ENCODE measurements at places on chromosomes 6 and 20. TPM values are rescaled to one million over a fixed set of nuclear protein-coding genes. Genes with fewer than 3 reads are reported as not detected.

Gene IPCEF1
- total RNA-seq, result under 0.01 TPM

Gene GSTA3
- total RNA-seq, result not detected

Gene PHACTR3
- not detected for total RNA-seq

Gene C20orf141
- total RNA-seq, result not detected

Gene MMP24
- 0.36 TPM for total RNA-seq

Gene COL20A1
- not detected for total RNA-seq

Gene KCNS1
- 0.54 TPM for total RNA-seq

Gene PARD6B
- total RNA-seq, result 0.90 TPM

- H3K27me3 ChIP-seq, result no peaks in the 10 kb centered on the region
- H3K4me1 ChIP-seq, result no peaks in the 10 kb centered on the region
These were observed 53.2 kb downstream of the GINS1 start for GRCh38 chr20:25460566-25461280.

GRCh38 chr6:42740725-42741124 lies 5.2 kb downstream of the TBCC start:
- no peaks in the 10 kb centered on the region for H3K36me3 ChIP-seq
- no peak overlapping the region for H3K4me3 ChIP-seq

DNA sequence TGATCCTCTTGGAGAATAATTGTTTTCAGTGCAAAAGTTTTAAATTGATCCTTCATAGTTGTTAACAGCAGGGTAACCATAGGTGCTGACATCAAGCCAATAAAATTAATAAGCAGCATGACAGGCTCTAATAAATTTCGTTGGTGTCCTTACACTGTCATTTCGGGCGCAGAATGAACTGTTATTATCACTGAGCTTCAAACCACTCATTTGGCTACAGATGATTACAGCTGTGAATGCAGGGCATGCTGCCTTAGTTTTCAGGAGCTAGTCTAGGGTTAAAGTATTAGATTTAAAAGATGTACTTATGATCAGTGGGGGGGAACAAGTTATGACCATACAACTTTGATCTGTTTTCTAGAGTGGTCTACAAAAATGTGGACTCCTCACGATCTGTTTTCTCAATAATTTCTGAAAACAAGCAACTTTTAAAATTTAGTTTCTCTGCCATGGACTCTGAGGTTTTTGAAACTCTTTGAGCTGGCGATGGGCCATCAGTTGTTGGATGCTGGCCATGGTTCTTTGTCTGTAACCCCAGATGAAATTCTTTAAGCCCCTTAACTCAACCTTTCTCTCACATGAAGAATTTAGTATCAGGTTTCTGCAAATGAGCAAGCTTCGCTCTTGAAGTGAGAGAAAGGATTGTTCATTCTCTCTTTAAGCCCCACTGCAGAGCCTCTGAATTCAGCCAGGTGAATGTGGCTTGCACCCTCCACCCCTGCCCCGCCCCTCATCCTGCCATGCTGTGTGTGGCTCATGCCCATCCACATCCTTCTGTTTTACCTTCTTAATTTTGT lies 99.1 kb upstream of the MTHFD1L start:
- DNase-seq, result no peak
- H3K36me3 ChIP-seq, result no peaks in the 10 kb centered on the region
- no peaks in the 10 kb centered on the region for H3K4me1 ChIP-seq
- no peak overlapping the region for H3K27ac ChIP-seq
- H3K27me3 ChIP-seq, result no peaks in the 10 kb centered on the region
- no peak overlapping the region for H3K4me3 ChIP-seq

DNA sequence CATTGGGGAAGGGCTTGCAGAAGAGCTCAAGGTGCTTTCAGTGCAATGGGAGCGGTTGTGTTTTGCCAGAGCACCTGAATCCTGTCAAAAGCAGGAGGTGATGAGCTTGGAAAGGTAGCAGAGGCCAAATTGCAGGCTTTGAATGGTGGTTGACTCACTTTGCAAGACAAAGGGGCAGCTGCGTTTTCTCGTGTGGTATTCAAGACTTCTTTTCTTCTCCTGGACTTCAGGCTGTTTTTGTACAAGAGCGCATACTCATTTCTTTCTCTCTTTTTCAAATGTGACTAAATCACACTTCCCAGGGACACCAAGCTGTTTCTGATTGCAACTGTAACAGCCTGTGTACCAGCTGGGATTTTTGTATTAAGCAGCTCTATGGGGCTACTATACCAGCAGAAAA lies 32.3 kb downstream of the GHRH start:
- H3K4me1 ChIP-seq, result no peaks in the 10 kb centered on the region
- H3K4me3 ChIP-seq, result no peak overlapping the region
- no peaks in the 10 kb centered on the region for H3K27me3 ChIP-seq
- peaks cover 70% of the 10 kb centered on the region for H3K36me3 ChIP-seq
- no peak for DNase-seq

DNA sequence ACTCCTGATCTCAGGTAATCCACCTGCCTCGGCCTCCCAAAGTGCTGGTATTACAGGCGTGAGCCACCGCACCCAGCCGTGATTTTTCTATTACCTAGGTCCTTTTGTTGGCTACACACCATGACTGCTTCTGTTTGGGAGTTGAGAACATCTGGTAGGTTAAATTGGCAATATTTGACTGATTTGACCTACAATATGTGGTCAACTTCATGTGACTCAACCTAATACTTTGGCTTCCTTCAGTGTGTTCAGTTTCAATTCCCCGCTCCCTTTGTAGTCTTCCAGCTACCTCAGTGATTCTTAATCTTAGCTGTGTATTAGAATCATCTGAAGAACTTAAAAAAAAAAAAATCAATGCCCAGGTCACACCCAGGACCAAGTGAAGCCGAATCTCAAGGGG lies 47.4 kb downstream of the MYB start:
- no peaks in the 10 kb centered on the region for H3K4me1 ChIP-seq
- no peaks in the 10 kb centered on the region for H3K36me3 ChIP-seq
- no peak overlapping the region for H3K27ac ChIP-seq
- DNase-seq, result no peak
- no peaks in the 10 kb centered on the region for H3K27me3 ChIP-seq
- H3K4me3 ChIP-seq, result no peak overlapping the region

- H3K4me1 ChIP-seq, result peaks cover 3% of the 10 kb centered on the region
- H3K36me3 ChIP-seq, result no peaks in the 10 kb centered on the region
- H3K27ac ChIP-seq, result no peak overlapping the region
- no peaks in the 10 kb centered on the region for H3K27me3 ChIP-seq
These were observed 59.1 kb downstream of the ZHX3 start for GRCh38 chr20:41258474-41258873.

DNA sequence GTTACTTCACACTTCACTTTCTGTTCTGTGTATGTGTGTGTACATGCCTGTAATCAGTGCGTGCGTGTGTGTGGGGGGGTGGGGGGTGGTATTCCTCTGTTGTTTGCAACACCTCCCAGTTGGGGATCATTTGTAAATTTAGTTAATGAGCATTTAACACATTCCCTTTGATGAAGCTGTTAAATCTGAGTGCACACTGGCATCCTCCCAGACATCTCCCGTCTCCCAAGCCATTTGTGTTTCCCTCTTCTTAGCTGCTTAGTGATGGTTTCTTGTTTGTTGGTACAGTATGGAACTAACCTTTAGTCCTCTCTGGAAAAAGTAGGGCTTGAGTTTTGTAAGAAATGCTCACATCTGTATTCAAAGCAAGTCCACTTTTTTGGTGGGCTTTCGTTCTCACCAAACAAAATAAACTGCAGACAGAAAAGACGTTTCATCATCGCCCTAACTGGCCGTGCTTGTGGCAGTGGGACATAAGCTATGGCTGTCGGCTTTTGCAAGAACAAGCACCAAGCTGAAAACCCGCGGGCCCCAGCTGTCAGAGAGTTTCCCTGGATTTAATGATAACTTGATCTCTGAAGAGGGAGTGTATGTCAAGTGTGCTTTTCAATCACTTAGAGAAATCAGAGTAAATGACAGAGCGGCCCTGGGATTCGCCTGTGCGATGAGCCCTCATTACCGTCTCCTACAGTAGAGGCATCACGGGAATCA lies 54.9 kb upstream of the SASH1 start:
- H3K27ac ChIP-seq, result no peak overlapping the region
- peaks cover 8% of the 10 kb centered on the region for H3K4me1 ChIP-seq
- H3K36me3 ChIP-seq, result no peaks in the 10 kb centered on the region
- no peak overlapping the region for H3K4me3 ChIP-seq

GRCh38 chr6:32889533-32889932 lies 35.5 kb downstream of the PSMB9 start:
- peaks cover 13% of the 10 kb centered on the region for H3K4me1 ChIP-seq
- H3K36me3 ChIP-seq, result no peaks in the 10 kb centered on the region
- no peak overlapping the region for H3K4me3 ChIP-seq
- H3K27me3 ChIP-seq, result no peaks in the 10 kb centered on the region
- H3K27ac ChIP-seq, result no peak overlapping the region
- DNase-seq, result peak; percentile 41

GRCh38 chr20:50887576-50887975 lies 43.7 kb downstream of the ADNP start:
- H3K27ac ChIP-seq, result no peak overlapping the region
- H3K4me3 ChIP-seq, result no peak overlapping the region
- H3K27me3 ChIP-seq, result no peaks in the 10 kb centered on the region
- peaks cover 21% of the 10 kb centered on the region for H3K36me3 ChIP-seq
- no peak for DNase-seq

GRCh38 chr6:5562277-5562676 lies 301.0 kb downstream of the FARS2 start:
- no peak overlapping the region for H3K27ac ChIP-seq
- H3K36me3 ChIP-seq, result no peaks in the 10 kb centered on the region
- H3K27me3 ChIP-seq, result no peaks in the 10 kb centered on the region
- DNase-seq, result no peak
- no peaks in the 10 kb centered on the region for H3K4me1 ChIP-seq

GRCh38 chr20:58938541-58938940 lies 42.5 kb upstream of the NELFCD start:
- no peak for DNase-seq
- H3K4me3 ChIP-seq, result no peak overlapping the region
- H3K27me3 ChIP-seq, result peaks cover 10% of the 10 kb centered on the region
- H3K27ac ChIP-seq, result no peak overlapping the region
- H3K4me1 ChIP-seq, result no peaks in the 10 kb centered on the region

DNA sequence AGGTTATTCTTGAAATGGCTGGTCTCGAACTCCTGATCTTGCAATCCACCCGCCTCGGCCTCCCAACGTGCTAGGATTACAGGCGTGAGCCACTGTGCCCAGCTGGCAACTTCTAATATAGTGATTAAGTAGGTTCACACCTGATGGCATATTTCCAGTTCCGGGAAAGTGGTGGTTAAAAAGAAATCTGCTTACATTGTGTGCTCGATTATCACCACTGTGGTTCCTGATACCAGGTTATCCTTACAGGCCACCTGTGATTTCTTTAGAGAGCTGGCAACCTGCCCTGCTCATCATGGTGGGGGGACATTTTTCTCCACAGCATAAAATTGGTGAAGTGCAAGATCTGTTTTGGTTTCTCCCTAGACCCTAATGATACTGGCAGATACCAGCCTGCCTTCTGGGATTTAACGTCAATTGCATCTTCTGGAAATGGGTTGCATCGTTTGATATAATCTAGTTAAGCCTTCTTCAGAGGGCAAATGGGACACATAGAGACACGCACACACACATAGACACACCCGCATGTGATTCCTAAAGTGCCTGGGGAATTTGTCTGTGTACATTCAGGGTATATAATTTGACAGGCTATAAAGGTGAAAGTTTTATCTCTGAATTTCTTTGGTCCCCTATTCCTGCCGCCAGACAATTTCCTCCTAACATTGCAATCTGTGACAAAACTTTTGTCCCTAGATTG lies 49.7 kb upstream of the CITED2 start:
- no peak overlapping the region for H3K27ac ChIP-seq
- no peaks in the 10 kb centered on the region for H3K4me1 ChIP-seq
- H3K27me3 ChIP-seq, result no peaks in the 10 kb centered on the region
- no peak overlapping the region for H3K4me3 ChIP-seq

DNA sequence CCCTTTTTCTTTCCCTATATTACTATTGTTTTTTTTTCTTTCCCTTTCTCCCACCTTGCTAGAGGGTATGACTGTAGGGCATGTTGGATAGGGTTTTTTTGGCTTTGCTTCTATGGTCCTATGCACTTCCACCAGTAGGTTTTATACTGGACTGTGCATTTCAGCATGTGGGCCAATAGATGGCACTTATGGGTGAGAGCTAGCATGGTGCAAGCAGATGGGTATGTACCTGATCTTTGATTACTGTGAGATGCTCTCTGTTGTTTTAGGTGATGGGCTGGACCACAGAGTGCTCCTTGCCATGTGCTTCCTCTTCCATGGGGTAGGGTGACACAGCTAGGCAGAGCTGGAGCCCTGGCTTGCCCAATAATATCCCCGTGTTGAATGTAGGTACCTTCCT lies 128.5 kb upstream of the CHD6 start:
- no peaks in the 10 kb centered on the region for H3K4me1 ChIP-seq
- no peaks in the 10 kb centered on the region for H3K36me3 ChIP-seq
- no peaks in the 10 kb centered on the region for H3K27me3 ChIP-seq

- H3K4me3 ChIP-seq, result no peak overlapping the region
- DNase-seq, result peak; percentile 88
- H3K36me3 ChIP-seq, result no peaks in the 10 kb centered on the region
- peaks cover 10% of the 10 kb centered on the region for H3K4me1 ChIP-seq
- no peaks in the 10 kb centered on the region for H3K27me3 ChIP-seq
- no peak overlapping the region for H3K27ac ChIP-seq
These were observed 143.2 kb downstream of the SLC16A10 start for GRCh38 chr6:111230351-111231089.

DNA sequence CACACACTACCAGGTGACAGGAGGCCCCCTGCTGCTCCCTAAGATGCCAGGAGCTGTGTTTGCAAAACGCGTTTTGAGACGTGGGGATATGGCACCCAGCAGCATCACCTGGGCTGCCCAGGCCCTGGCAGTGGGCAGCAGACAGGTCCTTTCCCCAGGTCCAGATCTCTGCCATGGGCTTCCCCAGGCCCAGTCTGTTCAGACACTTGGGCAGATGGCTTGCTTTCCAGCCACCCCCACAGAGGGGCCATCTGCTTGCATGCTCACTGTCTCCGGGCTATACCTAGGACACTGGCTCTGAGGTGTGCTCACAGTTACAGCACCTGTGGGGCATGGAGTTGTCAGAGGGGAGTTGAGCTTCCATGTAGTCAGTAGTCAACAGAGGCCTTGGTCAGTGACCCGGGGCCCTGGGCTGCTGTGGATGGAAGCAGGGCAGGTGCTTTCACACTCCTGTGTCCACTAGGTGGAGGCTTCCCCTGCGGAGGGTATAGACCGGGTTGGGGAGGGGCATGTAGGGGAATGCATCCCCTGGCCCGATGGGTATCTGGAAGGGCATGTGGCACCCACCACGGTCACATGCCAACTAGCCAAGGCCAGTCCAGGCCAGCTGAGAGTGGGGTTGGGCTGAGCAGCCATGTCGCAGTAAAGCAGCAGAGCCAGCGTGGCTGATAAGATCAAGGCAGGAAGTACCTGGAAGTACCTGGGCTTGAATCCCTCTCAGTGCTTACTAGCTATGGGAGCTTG lies 185.4 kb upstream of the SLC24A3 start:
- H3K27me3 ChIP-seq, result no peaks in the 10 kb centered on the region
- H3K4me3 ChIP-seq, result no peak overlapping the region
- H3K36me3 ChIP-seq, result no peaks in the 10 kb centered on the region
- no peak for DNase-seq
- H3K27ac ChIP-seq, result no peak overlapping the region

Data from IMR-90 (cell line).